CD8-positive, alpha-beta T cell (primary cell): ENCODE measurements at places on chromosomes 11 and 22.

GRCh38 chr22:28788601-28789000 lies 11.8 kb downstream of the XBP1 start:
- no peak for DNase-seq

DNA sequence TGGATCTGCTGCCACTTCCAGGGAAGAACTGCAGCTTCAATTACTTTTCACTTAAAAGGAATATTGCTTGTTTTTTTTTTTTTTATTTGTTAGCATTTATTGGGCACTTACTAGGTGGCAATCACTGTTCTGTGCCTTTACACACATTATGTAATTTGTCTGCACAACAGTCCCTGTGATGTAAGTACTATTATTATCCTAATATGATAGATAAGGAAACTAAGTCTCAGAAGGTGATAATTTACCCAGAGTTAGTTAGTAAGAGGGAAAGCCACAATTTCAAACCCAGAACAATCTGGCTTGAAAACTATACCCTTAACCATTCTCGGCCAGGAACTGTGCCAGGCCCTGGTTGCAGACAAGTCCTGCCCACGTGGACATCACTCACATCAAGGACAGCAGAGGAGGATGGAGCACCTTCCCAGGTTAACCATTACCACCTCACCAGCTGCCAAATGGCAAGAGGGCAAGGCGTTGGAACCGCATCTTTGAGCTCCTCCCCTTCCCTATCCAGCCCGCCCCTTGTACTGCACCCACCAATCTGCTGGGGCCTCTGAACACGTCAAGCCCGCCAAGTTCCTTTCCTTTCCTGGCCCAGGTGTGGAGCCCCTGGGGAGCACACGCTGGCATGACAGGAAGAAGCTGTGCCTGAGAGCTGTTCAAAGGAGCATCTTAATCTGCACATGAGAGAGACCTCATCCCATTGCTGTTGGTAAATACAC lies 78.4 kb downstream of the NAV2 start:
- no peak for DNase-seq

GRCh38 chr11:121996574-121996973 lies 119.4 kb downstream of the BLID start:
- DNase-seq: no peak

- no peak for DNase-seq
Observed at GRCh38 chr11:46050662-46051061, 70.6 kb downstream of the PHF21A start.

DNA sequence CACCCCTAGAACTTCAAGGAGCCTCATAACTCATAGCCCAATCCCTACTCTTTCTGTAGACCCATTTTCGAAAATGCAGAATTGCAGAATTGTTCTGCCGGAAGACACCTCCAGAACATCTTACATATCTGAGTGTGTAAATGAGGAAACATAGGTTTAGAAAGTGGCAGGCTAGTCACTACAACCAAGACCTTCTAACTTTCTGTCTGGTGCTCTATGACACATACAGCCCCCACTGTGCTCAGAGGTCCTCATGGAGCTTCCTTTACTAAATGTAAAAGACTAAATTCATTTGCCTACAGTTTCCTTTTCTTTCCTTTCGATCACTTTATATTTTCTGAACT lies 132.1 kb upstream of the DDI1 start:
- DNase-seq: no peak

DNA sequence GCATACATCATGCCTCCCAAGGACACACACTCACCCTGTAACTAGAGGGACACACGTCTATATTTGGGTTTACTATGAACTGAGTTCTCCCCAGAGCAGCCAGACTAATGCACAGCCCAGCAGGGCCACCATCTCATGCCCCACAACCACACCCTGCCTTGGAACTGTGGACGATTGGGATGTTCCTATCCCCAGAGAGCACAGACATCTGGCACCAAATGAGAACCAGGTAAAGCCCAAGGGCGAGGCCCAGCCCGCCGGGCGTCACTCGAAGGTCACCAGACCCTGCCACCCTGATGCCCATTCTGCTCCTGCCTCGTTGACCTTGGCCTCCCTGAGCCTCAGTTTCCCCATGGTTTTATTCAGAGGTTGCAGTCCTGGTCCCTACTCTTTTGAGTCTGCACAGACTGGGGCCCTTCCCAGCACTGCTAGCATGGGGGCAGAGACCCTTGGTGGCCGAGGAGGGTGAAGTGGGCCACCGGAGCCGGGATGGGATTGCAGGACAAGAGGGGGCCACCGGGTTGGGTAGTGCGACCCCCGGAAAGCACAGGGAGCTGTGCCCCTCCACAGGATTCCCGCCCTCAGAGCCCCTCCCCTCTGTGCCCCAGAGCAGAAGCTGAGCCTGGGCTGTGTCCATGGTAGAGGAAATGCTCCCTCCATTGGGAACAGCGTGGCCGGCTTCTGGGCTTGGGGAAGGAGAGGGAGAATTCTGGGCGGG lies 56.8 kb downstream of the IGLL5 start:
- no peak for DNase-seq

GRCh38 chr11:64894070-64894811 lies 15.8 kb upstream of the EHD1 start:
- peak; percentile 97 for DNase-seq

DNA sequence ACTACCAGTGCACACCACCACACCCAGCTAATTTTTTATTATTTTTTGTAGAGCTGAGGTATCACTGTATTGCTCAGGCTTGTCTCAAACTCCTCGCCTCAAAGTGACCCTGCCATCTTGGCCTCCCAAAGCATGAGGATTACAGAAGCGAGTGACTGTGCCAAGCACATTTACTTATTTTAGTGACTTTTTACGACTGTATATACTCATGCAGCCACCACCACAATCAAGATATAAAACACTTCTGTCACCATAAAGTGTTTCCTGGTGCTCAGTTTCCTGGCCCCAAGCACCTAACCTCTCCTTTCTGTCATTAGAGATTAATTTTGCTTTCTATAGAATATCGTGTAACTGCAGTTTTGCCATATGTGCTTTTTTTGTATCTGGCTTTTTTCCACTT lies 25.9 kb downstream of the ELP4 start:
- DNase-seq: no peak
